ENCODE measurements at places on chromosomes 3 and 15. TPM values are rescaled to one million over a fixed set of nuclear protein-coding genes. Genes with fewer than 3 reads are reported as not detected.
A peak's percentile ranks its signal among the peaks of the same experiment; 100 is the strongest.

DNA sequence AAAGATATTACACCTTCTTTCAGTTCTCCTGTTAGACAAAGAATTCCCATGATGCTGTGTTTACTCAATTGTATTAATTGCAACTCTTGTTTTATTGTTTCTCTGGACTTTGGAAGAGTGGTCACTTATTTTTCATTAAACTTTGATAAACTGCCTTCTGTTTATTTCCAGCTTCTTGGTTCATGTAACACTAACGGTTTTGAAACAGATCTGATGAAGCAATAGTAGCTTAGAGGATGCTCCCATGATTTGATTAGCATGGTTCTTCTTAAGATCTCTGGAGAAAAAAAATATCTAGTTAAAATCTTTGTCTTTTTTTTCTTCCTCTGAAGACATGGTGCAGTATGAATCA, 90.1 kb downstream of the FNDC3B start:
- no peak for DNase-seq

The PARL gene
- 55.9 TPM for total RNA-seq

DNA sequence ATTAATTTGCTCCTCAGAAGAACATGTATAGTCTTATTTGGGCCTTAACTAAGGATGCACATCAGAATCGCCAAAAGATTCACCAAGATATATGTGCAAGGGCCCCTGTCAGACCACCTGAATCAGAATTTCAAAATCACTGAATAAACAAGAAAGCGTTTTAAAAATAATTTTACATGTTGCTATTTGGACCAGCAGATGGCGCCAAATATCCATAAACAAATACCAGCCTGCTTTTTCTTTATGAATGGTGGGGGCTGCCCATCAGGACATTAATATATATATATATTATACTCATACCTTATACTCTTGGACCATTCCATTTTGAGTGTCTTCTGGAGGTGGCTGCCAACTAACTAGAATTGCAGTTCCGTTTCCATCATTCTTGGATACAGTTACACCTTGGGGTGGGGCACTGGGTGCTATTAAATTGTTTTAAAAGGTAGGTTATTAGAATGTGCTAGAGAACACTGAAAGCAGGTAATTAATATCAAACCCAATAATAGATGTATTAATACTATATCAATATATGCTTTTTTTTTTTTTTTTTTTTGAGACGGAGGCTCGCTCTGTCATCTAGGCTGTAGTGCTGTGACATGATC, 1108.3 kb downstream of the ROBO1 start:
- peak; percentile 42 for DNase-seq

DNA sequence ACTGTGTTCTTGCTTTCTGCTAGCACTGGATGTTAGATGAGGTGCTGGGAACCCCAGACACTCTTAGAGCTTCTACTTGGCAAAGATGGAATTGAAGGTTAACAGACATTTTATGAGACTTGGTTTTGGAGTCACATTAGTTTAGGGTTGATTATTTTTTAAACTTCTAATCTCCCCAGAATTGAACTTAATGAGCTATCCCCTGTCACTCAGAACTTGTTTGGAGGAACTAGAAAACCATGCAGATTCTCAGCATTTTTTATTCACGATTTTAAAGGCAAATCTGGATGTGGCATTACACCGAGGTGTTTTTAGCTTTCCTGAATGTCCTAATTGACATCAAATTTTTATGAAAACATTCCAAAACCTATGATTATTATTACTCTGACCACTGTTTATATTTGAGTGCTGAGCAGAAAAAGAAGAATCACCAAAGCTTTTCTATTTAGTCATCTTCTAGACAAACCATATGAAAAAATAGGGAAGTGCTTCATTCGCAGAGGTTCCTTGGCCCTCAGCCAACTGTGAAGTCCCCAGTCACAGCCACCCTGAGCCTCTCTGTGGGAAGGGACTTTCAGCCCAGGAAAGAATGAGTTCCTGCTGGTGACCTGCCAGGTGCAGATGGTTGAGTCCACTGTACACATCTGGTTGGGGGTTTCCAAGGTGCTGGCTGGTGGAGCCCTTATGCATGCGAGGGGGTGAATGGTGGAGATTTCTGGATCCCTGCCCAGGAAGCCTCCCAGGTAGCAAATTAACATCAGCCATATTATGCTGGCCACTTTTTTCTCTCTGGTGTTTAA, 196.0 kb upstream of the TOPAZ1 start:
- DNase-seq: peak; percentile 46

DNA sequence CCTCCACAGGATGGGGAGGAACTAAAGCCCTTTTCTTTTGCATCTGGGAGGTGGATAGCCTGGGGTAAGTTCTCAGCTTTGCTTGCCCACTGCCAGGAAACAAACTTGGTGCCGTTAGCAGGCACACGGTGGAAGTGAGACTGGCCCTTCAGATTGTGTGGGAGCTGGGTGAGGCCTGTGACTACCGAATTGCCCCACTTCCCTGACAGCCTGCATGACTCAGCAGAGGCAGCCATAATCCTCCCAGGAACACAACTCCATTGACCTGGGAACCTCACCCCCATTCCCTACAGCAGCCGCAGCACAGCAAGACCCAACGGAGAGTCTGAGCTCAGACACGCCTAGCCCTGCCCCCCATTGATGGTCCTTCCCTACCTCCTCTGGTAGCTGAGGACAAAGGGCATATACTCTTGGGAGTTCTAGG, 282.6 kb downstream of the KLF13 start:
- DNase-seq: no peak

- no peak for DNase-seq
Observed at GRCh38 chr3:115680803-115681345, 57.6 kb downstream of the GAP43 start.

- DNase-seq: no peak
Observed at GRCh38 chr3:28504976-28505375, 156.4 kb upstream of the AZI2 start.

The SLC15A2 gene
- 0.59 TPM for total RNA-seq
